Breast epithelium (tissue), 4 donors: ENCODE measurements at places on chromosomes 3 and 15.

GRCh38 chr3:57756528-57757401 is 656 bp downstream of the SLMAP start:
- DNase-seq: peak; percentile 67

DNA sequence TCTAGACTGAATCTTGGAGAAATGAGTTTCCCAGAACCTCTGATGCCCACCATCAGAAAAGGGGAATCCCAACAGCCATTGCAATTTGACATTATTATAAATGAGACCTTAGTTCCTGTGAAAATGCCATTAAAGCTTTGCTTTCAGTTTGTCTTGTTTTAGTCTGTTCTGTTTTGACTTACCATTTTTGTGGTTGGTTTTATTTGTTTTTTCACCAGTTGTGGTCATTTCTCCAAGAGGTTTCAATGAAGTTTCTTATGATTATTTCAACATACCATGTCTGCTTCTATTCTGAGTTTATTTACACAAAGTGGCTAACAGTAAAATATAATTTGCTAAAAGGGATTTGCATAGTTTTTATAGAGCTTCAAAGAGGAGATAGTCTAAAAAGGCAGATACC is 175.0 kb upstream of the MCTP2 start:
- DNase-seq: no peak

GRCh38 chr3:10892622-10893021 is 76.6 kb downstream of the SLC6A11 start:
- no peak for DNase-seq

DNA sequence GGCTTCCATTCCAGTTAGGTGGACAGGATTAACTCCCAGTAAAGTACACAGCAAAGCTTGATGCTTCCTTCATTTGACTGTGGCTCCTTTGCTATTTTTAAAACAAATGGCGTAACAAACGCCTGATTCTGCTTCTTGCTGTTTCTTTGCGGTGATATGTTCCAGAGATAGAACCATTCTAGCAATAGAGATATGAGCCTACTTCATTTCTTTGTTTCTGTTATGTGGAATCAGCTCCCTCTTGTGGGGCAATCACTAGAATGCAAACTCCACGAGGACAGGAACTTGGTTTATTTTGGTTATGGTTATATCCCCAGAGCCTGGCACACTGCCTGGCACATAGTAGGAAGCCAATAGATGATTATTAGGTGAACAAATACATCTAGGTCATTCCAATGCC is 122.6 kb upstream of the SLC6A11 start:
- DNase-seq: no peak

DNA sequence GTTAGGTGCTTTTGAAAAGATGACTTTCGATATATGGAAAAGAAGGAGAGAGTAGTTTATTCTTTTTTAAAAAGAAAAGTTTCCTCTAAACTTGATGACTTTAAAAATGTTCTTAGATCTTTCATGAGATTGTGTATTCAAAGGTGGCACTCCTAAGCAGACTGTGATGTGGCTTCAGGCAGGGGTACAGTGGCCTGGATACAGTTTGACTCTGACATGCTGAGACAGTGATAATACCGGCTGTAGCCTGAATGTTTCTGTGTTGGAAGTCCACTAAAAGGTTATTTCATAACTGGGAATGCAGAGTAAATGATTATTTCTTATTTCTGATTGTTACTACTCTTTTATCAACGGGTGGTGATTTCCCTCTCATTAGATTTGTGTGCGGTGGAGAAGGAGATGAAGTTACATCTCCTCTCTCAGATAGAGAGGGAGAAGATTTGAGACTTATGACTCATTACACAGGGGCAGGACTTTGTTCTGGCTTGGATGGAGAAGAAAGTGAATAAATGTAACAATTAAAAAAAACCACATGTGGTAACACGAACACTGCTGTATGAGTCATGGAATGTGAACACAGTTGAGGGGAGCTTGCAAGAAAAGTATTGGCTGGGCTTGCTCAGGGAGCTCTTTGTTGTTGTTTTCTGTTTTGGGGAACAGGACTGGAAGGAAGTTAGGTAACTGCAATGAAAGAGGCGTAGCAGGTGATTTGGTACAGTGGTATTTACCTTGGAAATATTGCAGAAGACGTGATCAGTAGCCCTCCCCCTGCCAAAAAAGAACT is 21.6 kb downstream of the SPTSSB start:
- DNase-seq: no peak

GRCh38 chr15:36117296-36117787 is 462.1 kb upstream of the CDIN1 start:
- DNase-seq: no peak

- DNase-seq: no peak
Observed at GRCh38 chr3:9180764-9181117, 68.7 kb downstream of the SRGAP3 start.

DNA sequence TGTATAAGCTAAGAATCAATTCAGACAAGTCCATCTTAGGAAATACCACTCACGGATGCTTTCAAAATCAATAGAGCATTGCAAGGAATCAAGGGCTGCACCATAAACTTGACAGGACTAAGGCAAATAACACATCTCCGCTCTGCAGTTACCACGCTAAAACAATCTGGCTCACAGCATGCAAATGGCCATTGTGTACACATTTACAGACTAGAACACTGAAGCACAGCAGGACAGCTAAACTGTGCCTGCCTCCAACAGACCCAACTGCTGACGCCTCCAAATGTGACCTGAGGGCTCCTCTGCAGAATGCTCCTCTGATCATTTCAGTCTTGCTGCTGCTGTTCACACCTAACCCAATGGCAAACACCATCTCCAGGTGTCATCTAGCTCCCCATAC is 104.3 kb downstream of the MEX3B start:
- DNase-seq: no peak
